ENCODE measurements at places on chromosomes 1 and 21.

DNA sequence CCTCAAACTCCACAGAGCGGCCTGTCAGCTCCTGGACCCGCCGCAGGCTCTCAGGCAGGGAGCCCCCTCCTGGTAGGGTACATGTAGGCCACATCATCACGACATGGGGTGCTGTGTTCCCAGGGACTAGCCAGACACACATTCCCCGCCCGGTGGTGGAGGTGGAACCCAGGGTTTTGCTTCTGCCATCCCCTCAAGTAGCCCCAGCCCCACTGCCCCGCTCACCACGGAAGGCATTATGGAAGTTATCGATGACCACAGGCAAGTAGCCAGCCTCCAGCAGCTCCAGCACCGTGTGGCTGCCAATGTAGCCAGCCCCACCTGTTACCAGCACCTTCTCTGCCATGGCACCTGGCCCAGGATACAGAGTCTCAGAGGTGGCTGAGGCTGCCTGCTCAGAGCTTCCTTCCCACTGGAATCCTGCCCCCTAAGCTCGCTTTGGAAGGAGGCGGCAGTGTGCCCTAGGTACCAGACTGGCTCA, 1.9 kb downstream of the GALE start:
- DNase-seq, result no peak

DNA sequence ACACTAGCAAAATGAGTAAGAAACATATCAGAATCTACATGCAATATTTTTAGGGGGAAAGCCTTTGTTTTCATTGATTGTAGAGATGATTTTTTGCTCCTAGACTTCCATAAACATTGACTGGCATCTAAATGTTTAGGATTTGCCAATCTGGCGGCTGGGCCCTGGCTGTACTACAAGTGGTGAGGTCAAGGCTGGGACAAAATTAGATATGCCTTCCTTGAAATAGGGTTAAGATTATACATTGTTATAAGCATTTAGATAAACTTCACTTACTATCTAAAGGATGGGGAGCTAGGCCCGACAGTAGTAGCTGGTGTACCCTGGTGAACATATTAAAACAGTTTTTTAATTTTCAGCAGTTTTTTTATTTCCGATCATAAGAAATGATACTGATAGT, 5.2 kb downstream of the NFIA start:
- DNase-seq, result no peak

DNA sequence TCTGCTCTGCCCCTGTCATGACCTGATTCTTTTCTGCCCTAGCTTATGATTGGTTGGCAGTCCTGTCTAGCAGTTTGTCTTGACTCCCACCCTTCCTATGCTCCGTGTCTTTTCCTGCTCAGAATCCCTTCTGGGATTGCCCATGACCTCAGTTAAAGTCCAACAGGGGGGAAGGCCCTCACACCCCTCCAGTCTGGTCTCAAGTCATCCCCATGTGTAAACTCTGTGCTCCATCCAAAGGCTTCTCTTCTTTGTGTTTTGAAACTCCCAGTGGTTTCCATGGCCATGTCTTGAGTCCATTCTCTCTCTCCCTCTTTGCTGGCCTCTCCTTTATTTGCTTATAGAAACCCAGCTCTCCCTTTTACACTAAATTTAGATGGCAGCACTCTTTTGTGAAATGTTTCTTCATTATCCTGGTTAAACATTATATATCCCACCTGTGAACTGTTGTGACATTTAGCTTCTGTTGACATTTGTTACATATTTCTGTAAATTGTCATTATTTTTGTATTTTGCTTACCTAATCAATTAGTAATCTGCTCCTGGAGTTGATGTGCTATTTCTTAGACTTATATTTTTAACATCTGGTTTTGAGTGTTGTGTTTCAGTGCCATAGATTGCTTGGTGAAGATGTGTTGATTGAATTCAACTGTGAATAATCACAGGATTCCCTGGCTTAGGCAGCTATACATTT, 48.9 kb upstream of the GCLM start:
- DNase-seq, result no peak

- no peak for DNase-seq
These were observed 593.8 kb downstream of the MATN1 start for GRCh38 chr1:30129421-30130055.

DNA sequence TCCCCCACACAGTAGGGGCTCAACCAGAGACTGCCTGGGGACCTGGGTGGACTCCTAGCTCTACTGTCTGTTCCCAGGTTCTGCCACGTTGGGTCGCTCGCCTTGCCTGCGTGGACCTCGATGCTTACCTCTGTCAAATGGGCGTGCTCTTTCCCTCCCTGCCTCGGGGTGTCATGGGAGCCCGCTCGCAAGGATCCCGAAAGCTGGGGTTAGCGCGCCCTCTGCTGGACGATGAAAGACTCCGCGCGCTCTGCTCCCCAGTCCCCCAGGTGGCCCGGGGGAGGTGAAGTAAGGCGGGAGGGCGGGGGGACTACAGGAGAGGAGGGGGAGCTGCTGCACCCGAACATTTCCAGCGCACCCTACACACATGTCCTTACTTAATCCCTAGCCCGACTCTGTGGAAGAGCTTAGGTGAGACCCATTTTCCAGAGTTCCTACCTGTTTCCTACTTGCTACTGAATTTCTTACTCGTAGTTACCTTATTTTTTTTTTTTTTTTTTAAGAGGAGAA, 2.3 kb upstream of the BSND start:
- DNase-seq, result peak; percentile 65

DNA sequence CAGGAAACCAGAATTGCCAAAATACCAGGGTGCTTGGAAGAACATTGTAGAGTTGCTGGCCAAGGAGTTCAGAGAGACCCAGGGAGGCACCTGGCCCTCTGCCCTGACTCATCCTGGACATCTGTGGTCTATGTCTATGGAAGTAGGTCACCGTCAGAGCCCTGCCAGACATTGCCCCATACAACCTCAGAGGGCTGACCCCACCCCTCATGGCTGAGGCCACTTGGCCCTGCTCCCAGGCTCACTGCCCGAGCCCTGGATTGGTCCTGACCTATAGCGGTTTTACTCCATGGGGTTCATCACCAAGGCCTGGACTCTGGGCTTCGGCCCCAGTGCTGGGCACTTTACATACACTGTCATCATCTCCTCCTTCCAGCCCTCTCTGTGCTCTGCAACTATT, 233.1 kb downstream of the PTPRU start:
- DNase-seq, result peak; percentile 26

DNA sequence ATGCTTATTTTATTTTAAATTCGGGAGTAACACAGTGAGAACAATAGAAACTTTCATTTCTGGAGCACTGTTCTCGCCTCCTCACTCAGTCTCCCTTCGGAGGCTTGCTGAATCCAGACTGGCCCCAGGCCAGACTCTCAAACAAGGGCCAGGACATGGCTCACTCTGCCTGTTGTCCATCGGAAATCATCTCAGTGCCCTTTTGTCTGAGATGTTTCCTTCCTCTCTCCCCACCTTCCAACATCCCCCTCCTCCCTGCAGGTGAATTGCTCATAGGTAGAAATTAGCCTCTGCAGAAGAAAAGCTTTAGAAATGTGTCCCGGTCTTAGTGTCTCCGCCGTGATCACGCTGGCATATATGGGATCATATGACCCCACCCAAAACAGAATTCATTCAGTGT, 55.2 kb downstream of the ERG start:
- DNase-seq, result no peak

GRCh38 chr1:36436821-36437220, 13.4 kb downstream of the OSCP1 start:
- peak; percentile 72 for DNase-seq

- no peak for DNase-seq
These were observed 25.7 kb upstream of the SELENON start for GRCh38 chr1:25774206-25774803.

- no peak for DNase-seq
These were observed 90.5 kb downstream of the LIPI start for GRCh38 chr21:14120091-14120734.

DNA sequence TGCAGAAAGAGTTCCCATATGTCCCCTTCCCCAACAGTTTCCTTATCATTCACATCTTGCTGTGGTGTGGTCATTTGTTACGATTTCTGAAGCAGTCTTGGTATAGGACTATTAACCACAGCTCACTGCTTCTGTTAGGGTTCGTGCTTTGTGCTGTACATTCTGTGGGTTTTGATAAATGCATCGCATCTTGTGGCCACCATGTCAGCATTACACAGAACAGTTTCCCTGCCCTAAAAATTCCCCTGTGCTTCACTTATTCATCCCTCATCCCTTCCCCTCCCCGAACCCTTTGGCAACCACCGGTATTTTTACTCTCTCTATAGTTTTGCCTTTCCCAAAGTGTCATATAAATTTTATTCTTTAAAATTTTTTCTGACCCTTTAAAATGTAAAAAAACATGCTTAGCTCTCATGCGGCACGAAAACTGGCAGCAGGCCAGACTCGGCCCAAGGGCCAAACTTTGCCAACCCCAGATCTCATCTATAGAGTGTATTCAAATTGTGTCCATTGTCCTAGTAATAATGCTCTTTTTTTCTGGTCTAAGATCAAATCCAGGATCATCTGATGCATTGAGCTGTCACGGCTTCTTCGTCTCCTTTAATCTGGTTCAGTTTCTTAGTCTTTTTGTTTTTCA, 78.2 kb downstream of the SIM2 start:
- no peak for DNase-seq

GRCh38 chr1:49163031-49163430, 386.3 kb upstream of the BEND5 start:
- DNase-seq, result no peak

DNA sequence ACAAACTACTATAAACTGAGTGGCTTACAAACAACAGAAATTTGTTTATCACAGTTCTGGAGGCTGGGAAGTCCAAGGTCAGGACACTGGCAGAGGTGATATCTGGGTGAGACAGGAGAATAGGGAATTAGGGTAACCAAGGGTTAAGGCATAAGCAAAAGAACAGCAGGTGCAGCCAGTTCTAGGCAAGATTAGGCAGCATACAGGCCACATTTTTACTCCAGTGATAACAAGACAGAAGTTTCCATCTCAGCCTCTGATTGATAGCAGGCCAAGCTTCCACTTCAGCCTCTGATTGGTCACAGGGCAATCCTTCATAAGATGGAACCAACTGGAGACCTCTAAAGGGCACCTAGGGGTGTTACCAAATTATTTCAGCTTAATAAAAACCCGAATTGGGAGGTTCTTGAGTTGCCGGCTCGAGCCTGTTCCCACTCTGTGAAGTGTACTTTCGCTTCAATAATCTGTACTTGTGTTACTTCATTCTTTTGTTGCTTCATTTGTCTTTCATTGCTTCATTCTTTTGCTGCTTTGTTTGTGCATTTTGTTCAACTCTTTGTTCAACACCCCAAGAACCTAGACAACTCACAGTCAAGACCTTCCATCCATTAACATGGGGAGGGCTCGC, 185.6 kb downstream of the TOMM20 start:
- no peak for DNase-seq

GRCh38 chr1:154502066-154502743, at the start of the genes SHE and TDRD10:
Gene SHE, minus strand, starts transcription at chr1:154502412. Its CDS starts 386 bp downstream, at chr1:154502026.
Gene TDRD10, plus strand, starts transcription at chr1:154502219. Its CDS starts 4,685 bp downstream, at chr1:154506904.
- no peak for DNase-seq

DNA sequence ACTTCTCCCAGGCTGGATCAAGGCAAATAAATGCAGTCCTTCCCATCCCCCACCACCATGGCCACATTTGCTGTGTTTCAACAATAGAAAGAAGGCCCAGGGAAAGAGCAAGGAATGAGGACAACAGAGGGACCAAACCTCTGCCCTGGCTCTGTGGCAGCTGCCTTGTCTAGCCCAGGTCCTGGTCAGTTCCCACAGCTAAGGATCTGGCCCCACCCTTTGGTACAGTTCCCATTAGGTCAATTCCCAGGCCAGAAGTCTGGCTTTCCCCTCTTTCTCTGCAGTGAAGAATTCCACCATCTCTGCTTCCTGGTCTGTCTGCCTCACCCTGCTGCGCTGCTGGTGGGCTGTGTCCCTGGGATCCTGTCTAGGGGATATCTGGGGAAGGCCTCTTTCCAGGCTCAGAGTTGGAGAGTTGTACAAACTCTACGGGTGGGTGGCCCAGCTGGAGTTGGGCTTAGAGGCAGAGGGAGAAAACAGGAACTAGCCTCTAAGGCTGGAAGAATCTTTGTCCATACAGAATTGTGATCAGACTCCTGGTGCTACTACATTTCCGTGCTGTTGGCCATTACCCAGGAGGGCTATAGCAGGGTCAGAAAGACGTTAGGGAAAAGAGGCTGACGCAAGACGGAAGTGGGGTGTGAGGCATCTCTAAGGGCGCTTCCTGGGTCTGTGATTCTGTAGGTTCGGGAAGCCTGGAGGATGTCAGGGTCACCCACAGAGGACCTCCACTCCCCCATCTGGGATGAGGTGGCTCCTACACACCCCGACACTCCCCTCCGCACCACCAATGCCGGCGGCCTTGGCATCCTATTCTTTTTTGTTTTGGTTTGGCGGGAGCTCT, 953 bp upstream of the NDUFS2 start:
- peak; percentile 68 for DNase-seq

- no peak for DNase-seq
These were observed 140.8 kb downstream of the KAZN start for GRCh38 chr1:14739082-14739832.

- DNase-seq, result no peak
These were observed 24.8 kb upstream of the CNIH3 start for GRCh38 chr1:224591326-224591725.

DNA sequence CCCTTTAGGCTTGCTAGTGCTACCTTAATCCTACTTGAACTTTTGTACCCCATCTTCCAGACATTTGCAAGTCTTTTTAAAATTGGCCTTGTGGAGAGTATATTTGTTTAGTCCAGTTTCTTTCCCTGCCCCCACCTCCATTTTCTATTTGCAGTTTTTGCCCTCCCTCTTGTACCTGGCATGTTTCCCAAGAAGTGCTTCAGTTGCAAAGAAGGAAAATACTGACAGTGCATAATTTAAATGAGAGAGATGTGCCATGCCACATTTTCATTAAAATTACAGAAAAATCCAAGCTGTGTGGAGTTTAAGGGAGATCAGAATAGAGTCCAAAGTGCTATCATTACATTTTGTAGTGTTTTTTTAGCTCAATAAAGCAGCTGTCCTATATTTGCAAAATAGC, 150.0 kb upstream of the ADGRL2 start:
- peak; percentile 35 for DNase-seq

DNA sequence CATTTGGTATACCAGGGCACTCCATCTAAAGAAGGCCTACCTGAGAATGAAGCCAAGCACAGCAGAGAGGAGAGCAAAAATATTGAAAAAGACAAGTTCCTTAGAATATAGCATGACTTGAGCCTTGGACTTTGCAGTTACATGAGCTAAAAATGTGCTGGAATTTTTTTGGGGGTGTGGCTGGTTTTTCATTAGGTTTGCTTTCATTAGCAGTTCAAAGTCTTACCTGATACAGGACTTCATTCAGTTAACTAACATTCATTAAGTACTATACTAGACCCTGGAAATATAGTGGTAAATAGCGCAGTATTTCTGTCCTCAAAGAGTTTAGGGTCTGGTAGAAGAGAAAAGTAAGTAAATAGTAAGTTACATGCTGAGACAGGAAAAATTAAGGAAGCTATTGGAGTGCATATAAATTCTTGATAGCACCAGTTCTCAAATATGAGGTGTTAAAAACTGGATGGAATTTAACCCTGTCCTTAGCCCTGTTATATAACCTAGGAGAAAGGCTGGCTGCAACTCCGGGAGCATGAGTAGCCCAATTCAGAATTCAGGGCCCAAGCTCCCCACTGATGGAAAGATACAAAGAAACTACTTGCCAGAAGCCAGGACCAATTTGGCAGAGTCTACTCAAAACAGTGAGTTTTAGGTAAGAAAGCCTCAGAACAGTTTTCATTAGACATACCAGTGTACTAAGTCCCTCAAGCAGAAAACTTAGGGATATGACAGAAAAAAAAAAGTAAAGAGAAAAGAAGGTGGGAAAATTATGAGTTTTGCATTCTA, 3.1 kb upstream of the DOCK7 start:
- DNase-seq, result no peak

- peak; percentile 57 for DNase-seq
These were observed 7.1 kb downstream of the NBL1 start for GRCh38 chr1:19651141-19651737.
